ENCODE measurements at places on chromosomes 11 and 22.

DNA sequence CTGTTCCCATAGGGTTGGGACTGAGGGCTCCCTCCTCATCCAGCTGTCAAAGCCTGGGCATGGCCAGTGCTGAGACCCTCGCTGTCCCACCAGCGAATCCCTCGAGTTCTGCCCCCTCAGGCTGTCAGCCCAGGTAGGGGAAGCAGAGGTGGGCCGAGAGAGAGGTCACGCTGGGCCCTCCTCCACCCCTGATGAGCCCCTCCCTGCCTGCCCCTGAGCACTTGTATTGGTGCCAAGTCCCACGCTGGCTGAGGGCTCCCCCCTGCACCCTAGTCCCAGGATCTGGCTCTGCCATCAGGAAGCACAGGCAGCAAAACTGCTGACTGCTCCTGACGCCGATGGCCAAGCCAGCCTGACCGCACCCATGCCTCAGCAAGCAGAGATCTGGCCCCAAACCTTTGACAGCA, 3.3 kb downstream of the PRR33 start:
- no peak for DNase-seq

DNA sequence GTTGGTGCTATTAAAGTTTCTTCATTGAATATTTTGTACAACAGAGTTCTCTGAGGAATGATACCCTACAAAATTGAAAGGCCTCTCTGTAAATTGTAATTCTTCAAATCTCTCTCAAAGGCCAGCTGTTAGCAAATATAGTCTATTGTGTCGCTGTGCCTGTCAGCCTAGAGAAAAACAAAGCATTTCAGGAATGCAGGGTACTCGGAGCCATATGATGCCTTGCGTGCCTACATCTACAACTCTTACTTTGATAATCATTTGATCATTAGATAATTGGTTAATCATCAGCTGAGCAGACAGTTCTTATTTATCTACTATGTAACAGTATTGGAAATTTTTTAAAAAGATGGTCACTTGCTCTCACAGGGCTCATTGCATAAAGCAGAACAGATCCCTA, 67.3 kb downstream of the RNF169 start:
- no peak for DNase-seq

DNA sequence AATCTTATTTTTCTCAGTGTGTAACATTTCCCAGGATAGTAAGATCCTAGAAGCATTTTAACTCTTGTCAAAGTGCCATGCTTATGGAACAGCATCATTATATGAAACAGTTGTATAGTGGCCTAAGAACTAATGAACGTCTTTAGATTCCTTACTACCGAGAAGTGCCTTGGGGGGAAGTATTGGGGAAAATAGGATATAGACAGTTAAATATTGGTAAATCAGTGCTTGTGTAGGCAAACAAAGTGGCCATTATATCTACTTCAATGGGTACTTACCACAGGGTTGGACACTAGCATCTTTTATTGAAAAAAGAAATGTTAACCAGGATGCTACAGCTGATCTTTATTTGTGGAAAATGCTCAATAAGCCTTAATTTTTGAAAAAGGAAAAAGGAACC, 11.3 kb downstream of the FAR1 start:
- DNase-seq, result no peak

DNA sequence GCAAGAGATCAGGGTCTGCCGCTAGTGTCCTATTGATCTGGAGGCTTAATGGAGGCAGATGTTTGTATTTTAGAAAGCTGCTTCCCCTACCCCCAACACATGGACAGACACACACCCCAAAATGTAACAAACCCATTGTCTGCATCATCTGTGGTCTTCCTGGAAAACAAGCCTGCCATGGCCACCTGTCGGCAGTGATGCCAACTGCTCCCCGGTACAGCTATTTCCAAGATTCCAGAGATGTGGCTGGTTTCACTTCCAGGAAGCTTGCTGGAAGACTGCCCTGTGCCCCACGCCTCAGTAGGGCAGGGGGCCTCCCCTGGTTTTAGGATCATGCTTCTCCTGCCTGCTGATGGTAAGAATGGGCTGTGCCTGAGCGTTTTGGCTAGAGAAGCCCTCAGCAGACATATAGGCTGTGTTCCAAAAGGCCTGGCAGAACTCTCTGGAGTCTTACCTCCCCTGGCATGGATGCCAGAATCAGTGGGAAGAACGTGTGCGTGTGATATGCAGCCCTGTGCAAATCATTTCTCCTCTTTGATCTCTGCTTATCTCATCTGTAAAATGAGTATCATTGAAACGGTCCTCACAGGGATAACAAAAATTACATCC, 108.6 kb downstream of the FBXO7 start:
- DNase-seq, result no peak

DNA sequence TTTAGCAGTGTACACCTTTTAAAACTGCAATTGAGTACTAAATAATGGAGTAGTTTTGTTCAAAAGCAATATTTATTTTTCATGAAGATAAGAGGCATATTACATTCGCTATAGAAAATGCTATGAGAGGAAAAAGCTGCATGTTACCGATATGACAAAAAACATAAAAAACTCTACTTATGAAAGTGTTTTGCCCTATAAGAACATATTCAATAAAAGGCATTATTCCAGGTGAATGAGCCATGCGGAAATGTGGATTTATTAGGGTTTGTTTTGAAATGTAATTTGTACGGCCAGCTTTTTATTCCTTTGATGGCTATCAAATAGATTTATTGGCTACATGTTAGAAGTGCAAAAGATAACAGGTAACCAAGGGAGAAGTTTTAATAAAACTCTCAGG, 129.3 kb upstream of the DDI1 start:
- no peak for DNase-seq

GRCh38 chr11:68381716-68382115, 69.3 kb downstream of the LRP5 start:
- no peak for DNase-seq

DNA sequence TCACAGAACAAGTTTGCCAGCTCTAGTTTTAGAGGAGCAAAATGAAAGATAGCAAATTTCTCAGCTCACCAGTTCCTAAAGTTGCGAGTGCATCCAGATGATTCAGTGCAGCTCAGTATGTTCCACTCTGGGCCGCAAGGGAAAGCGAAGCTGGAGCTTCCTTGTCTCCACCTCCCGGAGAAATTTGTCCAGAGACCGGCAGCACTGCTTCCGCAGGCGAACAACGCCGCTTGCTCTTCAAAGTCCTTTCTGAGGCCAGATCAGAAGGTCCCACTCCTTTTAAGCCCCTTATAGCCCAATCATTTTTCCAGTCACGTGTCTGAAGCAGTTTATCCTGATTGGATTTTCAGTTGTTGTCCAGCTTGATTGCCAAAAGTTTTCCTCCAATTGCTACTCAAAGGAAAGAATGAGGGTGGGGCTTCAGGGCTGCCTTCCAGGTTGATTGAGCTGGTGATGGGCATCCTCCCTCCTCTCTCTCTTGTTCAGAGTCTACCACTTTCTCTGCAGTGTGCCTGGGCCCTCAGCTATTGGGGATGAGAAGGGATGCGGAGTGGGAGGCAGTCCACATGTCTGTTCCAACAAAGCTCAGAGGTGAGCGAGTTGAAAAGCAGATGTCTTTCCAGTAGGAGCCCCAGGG, at the start of gene ZNF280A:
TSS of gene ZNF280A (minus strand) at position 251 of the 637 bp plus-strand sequence. CDS start 4,640 bp downstream, outside the sequence.
- DNase-seq, result no peak

DNA sequence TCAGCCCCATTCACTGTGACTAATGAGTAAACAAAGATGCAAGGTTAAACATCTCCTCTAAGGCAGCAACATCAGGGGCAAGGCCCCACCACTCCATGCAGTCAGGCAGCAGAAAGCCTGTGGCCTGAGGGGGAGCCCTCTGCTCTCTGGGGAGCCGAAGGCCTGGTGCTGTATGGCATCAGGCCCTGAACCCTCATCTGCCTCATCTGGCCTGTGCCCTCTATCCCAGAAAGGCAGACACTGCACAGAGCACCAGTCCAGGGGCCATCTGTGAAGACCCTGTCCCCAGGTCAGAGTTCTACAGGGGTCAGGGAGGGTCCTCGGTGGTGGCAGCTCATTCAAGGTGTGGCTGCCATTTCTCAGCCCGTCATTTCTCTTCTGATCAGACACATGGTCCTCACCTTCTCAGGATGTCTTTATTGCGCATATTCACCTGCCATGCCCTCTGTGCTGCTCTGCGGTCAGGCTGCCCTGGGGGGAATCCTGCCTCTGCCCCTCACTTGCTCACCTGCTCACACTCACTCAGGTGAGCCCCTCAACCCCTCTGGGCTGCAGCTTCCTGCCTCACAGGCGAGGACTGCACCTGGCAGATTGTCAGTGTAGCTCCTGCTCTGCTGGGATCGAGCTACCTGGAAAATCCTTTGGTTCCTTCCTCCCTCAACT, 103.1 kb upstream of the PITPNB start:
- no peak for DNase-seq

DNA sequence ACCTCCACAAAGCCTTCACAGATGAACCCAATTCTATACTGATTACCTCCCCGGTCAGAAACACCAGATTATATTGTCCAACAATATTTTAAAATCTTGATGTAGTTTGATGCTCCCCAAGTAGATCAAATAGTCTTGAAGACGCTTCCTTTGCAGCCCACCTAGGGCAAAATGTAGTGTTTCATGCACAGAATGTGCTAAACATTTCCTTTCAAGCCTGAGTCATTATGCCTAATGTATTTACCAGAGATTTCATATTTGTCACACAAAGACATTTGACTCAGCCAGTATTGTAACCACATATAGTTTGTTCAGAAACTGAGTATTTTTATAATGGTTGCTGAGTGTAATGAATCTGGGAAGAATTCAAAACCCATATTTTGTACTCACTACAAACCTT, 1396.8 kb downstream of the LRRC4C start:
- no peak for DNase-seq

- no peak for DNase-seq
Observed at GRCh38 chr11:57475671-57476046, 15.3 kb downstream of the RTN4RL2 start.

DNA sequence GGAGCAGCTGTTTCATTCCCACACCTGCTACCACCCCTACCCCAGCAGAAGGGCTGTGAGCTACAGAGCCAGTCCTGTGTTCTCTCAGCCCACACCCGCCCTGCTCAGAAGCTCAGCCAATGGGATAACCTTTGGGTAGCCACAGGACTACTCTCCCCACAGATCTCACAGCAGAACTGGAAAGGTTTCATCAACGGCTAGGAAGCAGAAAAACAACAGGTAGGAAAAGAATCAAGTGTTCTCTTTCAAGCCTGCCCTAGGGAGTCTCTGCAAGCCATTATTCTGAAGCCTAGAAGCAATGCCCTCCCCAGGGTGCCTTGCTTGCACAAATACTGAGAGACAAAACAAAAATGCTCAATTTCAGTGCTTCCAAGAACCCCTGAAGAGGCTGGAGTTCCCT, 77.2 kb downstream of the TMPRSS5 start:
- DNase-seq, result no peak

- DNase-seq, result no peak
Observed at GRCh38 chr11:106161775-106162634, 84.5 kb downstream of the AASDHPPT start.

Measured in stimulated activated CD8-positive, alpha-beta memory T cell treated with anti-CD3 and anti-CD28 coated beads, Interleukin-4, amount 100 ng/mL, for 1 hour (primary cell).